Sigmoid colon (tissue), 7 donors: ENCODE measurements at places on chromosomes 4 and X. TPM values are rescaled to one million over a fixed set of nuclear protein-coding genes. Genes with fewer than 3 reads are reported as not detected.

DNA sequence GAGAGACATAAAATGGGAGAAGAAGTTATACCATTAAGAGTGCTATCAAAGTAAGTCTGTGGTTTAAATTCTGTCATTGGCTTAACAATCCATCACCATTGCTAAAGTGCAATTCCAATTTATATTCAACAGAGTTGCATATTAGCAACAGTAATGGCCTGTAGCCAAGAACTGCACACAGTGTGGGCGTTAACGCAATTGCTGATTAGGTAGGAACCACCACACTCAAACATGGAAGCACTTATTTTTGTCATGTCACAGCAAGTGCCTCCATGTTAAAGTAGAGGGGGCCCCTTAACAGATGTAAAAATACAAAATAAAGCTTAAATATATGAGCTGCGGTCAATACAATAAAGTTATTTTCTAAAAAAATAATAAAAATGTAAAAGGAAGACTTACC lies 10.8 kb downstream of the LARP7 start:
- DNase-seq = no peak

The MGARP gene
- 2.2 TPM for total RNA-seq

GRCh38 chr4:153341575-153342090 lies 2.9 kb upstream of the MND1 start:
- DNase-seq = no peak

GRCh38 chr4:100372432-100372831 lies 145.4 kb downstream of the EMCN start:
- no peak for DNase-seq

The PDHA1 gene
- 71.3 TPM for total RNA-seq

DNA sequence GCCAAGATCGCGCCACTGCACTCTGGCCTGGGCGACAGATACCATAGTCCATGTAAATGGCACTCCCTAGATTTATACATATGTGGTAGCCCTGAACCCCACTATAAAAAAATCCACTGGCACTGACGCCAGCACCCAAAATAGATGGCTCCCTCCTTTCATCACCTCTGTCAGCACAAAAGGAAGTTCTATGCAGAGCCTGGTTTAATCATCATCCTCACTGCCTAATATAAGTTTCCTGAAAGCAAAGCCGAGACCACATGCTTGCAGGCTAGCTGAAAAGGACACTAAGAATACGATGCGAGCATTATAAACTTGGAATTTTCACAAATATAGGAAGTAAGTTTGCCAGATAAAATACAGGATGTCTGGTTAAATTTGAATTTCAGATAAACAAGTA lies 27.5 kb upstream of the DOCK11 start:
- no peak for DNase-seq

The SNCA gene
- total RNA-seq = 24.6 TPM

GRCh38 chr4:108854786-108855185 lies 91.9 kb upstream of the ETNPPL start:
- no peak for DNase-seq
